ENCODE measurements at places on chromosomes 4 and X.

DNA sequence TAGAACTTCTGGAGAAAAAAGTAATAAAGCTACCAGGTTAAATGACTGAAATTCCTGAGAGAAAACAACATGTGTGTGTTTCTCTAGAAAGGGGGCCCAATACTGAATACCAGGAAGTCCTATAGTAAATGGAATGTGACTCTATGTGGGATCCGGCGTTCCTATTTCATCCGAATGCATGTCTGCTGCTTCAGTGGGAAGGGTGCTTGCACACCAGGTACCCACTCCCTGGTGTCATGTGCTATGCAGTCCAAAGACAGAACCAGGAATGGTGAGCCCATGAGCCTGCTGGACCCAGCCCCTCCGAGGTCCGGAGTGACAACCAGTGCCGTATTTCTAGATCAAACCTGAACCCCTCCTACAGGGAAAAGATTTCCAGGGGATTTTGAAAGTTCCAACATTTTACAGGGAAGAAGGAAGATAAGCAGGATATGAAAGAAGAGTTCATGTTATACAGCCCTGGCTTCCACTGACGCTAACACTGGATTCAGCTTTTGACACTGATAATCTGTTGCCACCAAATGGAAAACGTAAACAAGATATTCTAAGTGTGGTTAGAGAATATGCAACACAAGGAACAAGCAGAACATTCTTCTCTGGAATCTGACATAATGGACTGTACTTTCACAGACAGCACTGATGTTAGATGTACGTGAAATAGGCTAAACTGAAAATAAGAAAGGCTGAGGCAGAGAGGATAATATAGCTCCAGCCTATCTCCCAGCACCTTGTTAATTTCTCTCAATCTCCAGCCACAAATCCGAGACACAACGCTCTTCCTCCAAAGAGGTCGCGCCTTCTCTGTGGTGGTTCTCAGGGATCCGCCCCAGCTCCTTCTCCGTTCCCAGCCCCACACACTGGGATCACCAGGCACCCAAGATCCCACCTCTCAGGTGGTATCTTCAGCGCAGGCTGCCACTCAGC is 725 bp upstream of the CXCL1 start:
- DNase-seq: no peak

GRCh38 chrX:149506349-149506748 is 1.2 kb upstream of the IDS start:
- DNase-seq: no peak

DNA sequence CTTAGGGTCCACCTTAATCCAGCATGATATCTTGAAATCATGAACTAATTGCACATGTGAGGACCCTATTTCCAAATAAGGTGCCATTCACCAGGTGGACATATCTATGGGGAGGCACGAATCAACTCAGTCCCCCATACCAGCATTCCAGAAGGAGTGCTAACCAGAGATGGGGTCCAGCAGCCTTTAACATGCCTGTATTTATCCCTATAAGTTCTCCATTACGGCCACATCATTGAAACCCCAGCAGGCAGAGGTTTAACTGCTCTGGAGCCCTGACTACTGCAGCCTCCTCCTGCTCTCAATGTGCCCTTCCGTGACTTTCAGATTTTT is 3.2 kb upstream of the ASMTL start:
- no peak for DNase-seq

- no peak for DNase-seq
These were observed 15.0 kb downstream of the BOD1L1 start for GRCh38 chr4:13612569-13612968.

GRCh38 chr4:174273930-174274329 is 9.5 kb downstream of the FBXO8 start:
- DNase-seq: no peak

DNA sequence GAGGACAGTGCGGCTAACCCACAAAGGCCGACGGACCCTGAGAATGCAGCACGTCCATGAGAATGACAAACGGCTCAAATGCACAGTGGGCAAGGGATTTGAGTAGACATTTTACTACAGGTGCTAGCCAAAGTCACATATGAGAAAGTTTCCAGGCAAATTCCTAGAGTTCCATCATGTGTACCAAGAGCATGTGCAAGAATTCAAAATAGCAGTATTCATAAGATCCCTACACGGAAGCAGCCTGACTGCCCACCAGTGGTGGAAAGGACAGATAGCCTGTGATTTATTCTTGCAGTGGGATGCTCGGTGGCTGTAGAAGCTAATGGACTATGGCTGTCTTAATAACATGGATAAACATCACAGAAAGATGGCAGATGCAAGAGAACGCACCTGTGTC is 68.0 kb downstream of the RGS12 start:
- DNase-seq: no peak

GRCh38 chr4:36343501-36344175 is 62.2 kb downstream of the DTHD1 start:
- no peak for DNase-seq

- no peak for DNase-seq
These were observed 73.1 kb downstream of the HPGD start for GRCh38 chr4:174449152-174449551.

DNA sequence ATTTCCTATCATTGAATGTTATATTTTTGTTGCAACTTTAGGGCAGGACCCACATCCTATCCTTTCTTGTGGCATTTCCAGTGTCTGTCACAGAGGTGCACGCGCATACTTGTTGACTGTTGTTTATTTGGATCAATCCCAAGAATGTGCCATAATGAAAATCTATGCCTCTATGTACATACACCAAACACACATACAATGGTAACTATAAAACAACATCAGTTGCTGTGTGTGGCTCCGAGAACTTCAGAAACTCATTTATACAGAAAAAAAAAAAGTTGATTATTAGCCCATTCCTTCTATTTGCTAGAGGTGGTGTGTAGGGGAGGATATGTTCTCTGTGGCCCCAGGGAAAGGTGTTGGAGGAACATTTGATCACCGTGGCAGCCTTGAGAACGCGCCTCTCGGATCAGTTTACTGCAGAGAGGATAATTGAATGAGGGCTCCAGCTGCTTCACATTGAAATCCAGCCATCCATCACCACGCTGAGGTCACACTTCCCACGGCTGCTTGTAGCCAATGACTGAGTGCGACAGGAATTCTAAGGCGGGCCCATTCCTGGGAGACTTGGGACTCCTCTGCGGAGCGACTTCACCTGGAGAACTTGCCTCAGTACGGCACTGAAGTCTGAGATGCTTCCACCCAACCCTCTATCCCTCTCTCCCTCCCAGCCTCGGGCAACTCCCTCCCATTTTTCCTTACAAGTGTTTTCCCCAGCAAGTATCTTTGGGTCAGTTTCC is 19.5 kb downstream of the SMPX start:
- no peak for DNase-seq

DNA sequence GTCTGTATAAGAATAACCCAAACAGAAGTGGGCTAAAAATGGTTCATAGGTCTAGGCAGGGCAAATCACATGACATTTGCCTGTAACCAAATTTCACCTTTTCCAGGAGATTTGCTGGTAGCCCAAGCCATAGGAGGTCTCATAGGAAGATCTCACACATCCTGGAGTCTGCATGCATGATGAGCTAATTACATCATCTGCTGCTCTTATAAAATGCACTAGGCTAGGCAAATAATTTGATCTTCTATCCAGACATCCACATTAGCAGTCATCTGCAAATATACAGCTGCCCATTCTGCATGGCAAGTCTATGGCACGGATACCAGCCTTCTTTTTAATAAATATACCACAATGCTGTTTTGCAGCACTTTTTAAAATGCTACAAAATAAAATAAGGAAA is 87.2 kb downstream of the MAPK10 start:
- DNase-seq: no peak

GRCh38 chr4:153787061-153787560 is 1.8 kb downstream of the SFRP2 start:
- no peak for DNase-seq

All from HFF-Myc (cell line).